ENCODE measurements at places on chromosomes 13 and 19. TPM values are rescaled to one million over a fixed set of nuclear protein-coding genes. Genes with fewer than 3 reads are reported as not detected.
A peak's percentile ranks its signal among the peaks of the same experiment; 100 is the strongest.

- no peak for DNase-seq
Measured at GRCh38 chr13:76934671-76935070, 13.6 kb upstream of the ACOD1 start.

GRCh38 chr13:78129359-78129758 is 210.7 kb upstream of the EDNRB start:
- DNase-seq = no peak

- peak; percentile 83 for DNase-seq
Measured at GRCh38 chr13:45370922-45371406, 30.0 kb upstream of the TPT1 start.

GRK1 gene
- total RNA-seq = 0.42 TPM

- DNase-seq = no peak
Measured at GRCh38 chr19:3980353-3981251, 4.7 kb downstream of the EEF2 start.

- DNase-seq = no peak
Measured at GRCh38 chr13:37385248-37385647, 213.3 kb downstream of the POSTN start.

DNA sequence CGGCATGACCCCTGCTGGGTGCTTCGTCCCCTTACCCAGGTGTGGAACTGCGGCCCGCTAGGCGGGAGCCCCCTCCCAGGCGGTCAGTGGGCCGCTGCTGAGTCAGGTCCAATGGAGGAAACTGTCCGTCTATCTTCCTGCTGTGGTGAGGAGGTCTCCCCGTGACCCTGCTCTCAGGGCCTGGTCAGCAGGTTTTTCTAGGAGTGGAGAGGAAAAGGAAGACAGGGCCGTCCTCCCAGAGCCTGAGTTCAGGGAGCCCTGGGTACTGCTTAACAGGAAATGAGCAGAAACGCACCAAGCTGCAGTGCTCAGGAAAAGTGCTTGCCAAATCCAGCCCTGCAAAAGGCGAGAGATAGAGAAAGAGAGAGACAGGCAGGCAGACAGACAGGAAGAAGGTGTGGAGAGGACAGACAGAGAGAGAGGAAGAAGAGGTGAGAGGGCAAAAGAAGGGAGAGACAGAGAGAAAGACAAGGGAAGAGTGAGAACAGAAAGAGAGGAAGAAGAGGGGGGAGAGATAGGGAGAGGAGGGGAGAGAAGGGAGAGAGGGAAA is 10.3 kb downstream of the SH3GL1 start:
- DNase-seq = peak; percentile 42

GRCh38 chr13:29481603-29482002 is 113.9 kb downstream of the SLC7A1 start:
- no peak for DNase-seq
